ENCODE measurements at places on chromosomes 2 and 18.

DNA sequence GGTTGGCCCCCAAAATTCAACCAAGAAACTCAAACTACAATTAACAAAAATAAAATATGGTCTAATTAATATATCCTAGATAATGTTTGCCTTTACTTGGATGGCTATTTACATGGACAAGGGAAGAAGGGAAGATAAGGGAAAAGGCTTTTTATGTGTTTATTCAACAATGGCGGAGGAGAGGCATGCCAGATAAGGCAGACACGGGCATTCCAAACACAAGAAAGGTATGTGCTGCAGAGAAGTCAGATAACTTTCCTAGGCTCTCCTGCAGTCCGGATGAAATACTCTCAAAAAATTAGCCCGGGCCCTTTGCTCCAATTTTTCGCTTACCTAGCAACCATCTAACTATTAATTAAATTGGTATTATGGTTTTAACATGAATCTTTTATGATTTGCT, 5.1 kb upstream of the TTR start:
- DNase-seq, result no peak

- DNase-seq, result peak; percentile 91
Observed at GRCh38 chr2:37631698-37632097, 39.7 kb downstream of the CDC42EP3 start.

GRCh38 chr2:217593732-217594131, 409.1 kb downstream of the TNS1 start:
- no peak for DNase-seq

- no peak for DNase-seq
Observed at GRCh38 chr2:235614900-235615712, 121.3 kb downstream of the AGAP1 start.

DNA sequence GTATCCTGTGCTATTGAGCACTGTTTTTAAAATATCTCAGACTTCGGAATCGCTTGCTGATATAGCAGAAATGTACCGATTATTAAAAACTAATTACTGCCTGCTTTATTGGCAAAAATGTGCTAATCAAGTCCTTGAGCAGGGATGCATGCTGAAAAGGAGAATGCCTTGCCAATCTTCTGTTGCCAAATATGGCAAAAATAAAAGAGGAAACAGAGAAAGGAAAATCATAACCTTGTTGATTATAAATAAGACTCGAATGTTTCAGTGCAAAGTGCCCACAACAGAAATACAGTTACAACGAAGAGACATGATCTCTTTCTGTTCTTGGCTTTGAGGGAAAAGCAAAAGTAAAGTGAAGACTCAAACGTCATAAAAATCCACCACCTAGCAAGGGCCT, 248.5 kb downstream of the TMEM182 start:
- no peak for DNase-seq

- no peak for DNase-seq
Observed at GRCh38 chr2:201860636-201861066, 54.3 kb downstream of the CDK15 start.

- DNase-seq, result no peak
Observed at GRCh38 chr18:23936381-23936958, 78.1 kb upstream of the TTC39C start.
